ENCODE measurements at places on chromosomes 6 and 20.

DNA sequence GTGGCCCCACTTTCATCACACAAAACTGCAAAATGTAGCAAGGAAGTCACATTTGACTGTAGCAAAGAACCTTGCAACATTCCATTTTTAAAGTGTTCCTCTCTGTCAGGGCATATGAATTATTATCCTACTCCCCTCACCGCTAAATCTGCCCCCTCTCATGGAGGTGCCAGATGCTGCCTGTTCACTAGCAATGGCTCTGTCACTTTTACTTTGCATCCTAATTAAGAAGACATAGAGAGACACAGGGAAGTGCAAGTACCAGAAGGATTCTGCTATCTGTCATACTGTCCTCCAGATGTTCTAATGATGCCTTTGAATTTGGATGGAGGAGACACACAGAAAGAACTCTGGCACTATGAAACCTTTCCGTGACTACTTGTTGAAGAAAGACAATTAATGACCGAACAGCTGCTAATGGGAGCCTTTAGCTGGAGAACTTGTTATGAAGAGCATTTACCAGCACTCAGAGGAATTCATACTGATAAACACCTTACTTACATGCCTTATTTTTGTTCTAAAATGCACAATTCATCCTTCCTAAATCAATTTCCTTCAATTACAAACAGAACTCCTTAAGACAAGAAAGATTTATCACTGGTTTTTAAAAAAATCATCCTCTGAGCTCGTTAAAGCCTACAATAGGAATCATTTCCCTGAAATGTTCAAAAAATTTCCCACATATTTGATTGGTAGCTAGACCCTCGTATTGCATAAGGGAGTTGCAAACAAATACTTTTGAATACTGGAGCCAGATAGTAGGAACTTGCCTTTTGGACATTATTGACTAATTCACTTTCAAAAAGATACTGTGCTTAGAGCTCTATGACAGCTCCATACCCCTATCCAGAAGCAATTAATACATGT, 292.6 kb downstream of the UBE3D start:
- DNase-seq, result no peak

DNA sequence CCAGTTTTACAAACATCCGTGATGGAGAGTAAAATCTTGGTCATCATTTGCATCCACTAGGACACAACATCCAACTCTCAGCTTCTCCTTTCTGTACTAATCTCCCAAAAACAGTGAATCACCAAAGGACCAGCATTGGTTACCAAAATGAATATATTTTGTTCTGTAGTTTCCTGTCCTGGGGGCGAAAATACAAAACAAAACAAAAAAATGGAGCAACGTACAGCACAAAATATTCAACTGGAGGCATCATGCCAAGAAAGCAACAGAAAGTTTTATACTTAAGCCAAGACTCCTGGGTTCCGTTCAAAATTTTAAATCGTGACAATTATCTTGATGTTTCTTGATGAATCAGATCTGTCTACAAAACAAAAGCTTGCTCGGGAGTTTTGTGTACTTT, 126.6 kb upstream of the CCDC28A start:
- DNase-seq, result no peak

DNA sequence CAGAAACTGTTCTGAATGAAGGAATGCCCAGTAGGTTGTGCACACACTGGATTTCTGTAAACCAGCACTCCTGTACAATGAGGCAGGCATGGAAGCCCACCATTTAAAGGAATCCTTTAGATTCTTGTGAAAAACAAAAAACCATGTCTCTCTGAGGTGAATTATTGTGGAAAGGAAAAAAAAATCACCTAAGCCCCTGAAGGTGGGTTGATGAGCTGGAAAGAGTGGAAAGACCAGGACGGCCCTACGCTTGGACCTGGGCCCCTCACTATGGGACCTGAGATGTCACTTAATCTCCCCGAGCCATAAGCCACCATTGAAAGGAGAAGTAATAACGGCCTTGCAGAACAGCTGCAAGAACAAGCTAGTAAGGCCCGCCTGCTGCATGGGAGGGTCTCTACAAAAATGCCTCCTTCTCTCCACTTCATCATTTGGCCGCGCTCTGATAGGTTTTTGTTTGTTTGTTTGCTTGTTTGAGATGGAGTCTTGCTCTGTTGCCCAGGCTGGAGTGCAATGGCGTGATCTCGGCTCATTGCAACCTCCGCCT, 68.8 kb downstream of the RAB44 start:
- no peak for DNase-seq

DNA sequence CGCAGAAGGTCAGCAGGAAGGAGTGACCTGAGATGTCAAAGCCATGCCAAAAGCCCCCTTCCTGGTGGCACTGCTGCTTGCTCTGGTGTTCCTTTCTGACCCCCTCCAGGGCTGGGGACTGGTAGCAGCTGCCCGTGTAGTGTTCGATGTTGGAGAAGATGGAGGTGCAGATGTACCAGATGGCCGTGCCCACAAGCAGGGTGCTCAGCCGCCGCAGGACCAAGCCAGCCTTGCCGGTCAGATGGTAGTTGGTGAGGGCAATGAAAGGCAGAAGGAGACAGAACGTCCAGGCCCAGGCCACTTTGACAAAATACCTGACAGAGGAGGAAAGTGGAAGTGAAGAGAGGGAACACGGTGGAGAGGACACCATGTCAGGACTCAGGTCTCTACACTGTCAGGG, 4.1 kb downstream of the FITM2 start:
- DNase-seq, result no peak

DNA sequence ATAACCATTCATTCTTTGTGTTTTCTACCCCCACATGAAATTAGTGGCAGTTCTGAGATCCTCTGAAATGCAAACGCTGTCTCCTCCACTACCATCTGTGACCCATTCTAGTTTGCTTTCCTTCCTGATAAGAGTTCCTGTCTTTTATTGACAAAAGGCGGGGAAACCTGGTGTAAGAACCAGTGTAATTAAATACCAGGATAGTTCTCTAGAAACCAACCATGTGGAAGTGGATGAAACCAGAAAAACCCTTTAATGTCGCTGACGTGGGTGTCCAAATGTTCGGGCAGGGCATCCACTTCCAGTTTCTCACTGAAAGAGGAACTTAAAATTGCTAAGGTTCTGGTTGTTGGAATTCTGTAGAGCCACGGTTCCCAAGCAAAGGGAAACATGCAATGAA, 79.1 kb downstream of the TNFRSF21 start:
- DNase-seq, result no peak

GRCh38 chr20:61173961-61174725, 77.9 kb upstream of the CDH4 start:
- no peak for DNase-seq

DNA sequence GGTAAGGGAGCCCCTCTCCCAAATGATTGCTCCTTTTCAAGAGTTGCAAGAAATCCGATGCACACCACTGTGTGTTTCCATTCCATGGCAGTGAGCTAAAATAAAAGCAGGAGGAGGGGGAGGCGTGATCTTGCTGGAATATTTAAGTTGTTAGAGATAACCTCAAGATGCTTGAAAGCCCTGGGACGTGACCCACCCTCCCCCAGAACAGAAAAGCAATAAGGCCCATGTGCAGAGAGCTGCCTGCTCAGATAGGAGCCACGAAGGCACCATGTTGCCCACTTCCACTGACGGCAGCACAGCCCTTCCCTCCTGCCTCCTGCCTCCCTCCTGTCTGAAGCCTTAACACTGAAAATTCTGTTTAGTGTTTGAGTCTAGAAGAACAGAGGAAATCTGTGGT, 432.6 kb upstream of the CDH4 start:
- no peak for DNase-seq

GRCh38 chr6:6362056-6362840, 41.8 kb upstream of the F13A1 start:
- DNase-seq, result no peak

GRCh38 chr6:166629628-166630027, 2.6 kb upstream of the RPS6KA2 start:
- no peak for DNase-seq

- DNase-seq, result no peak
Observed at GRCh38 chr6:101083533-101084175, 202.5 kb upstream of the ASCC3 start.

- DNase-seq, result peak; percentile 86
Observed at GRCh38 chr20:62824476-62825332, 7.9 kb downstream of the COL9A3 start.

DNA sequence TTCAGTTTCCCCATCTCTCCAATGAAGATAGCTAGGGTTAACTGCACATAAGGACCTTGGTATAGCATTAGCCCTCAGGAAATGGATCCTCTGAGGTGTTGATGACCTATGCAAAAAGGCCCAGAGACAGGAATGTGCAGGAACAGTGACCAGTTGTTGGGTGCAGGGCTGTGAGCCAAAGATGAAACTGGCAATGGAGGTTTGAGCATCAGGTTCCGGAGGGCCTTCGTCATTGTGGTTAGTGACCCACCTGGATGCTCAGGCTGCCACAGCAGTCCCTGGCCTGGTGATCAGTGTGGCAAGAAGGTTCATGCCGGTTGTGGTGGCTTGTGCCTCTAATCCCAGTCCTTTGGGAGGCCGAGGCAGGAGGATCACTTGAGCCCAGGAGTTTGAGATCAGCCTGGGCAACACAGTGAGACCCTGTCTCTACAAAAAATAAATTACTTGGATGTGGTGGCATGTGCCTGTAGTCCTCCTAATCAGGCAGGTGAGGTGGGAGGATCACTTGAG, 43.7 kb downstream of the TM9SF4 start:
- no peak for DNase-seq

- DNase-seq, result peak; percentile 53
Observed at GRCh38 chr6:52672412-52673025, 1.6 kb downstream of the TMEM14A start.

GRCh38 chr6:29510202-29510601, 22.4 kb upstream of the MAS1L start:
- DNase-seq, result no peak

DNA sequence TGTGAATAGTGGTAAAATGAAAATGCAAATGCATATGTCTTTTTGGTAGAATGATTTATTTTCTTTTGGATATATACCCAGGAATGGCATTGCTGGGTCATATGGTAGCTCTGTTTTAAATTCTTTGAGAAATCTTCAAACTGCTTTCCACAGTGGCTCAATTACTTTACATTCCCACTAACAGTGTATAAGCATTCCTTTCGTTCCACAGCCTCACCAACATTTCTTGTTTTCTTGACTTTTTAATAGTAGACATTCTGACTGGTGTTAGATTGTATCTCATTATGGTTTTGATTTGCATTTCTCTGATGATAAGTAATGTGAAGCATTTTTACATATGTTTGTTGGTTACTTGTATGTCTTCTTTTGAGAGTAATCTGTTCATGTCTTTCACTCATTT, 144.0 kb downstream of the SIM1 start:
- no peak for DNase-seq

GRCh38 chr6:6696867-6697531, 108.5 kb downstream of the LY86 start:
- DNase-seq, result peak; percentile 80

DNA sequence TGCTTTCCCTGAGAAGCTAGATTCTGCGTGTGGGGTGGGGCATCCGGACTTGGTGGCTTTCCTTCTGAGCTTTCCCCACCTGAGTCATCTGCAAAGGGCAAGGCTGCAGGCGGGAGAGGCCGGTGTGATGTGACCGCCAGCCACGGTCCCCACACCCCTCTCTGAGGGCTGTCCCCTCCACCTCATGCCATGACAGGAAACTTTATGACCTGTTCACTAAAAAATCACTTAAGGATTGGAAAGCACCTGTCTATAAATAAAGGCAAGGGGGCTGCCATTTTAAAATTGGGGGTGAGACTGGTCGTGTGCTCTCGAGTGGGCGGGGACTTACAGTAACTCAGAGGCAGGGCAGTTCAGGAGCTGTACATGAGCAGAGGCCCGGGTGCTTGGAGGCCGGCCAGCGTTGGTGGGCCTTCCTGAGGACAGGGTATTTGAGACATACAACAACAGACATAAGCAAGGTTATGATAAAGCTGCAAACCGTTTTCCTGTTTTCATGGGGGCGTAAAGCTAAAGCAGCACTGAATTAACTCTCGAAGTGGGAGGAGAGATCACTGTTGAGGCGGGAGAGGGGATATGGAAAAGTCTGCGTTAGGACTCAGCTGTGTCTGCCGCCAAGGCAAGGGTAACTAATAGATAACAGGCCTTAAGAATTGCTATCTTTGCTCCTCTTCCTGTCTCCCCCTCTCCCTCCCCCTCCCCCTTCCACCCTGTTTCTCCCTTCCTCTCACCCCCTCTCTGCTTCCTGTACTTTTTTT, 16.1 kb upstream of the SERPINB1 start:
- peak; percentile 93 for DNase-seq

GRCh38 chr6:149419696-149420404, 19.8 kb downstream of the SUMO4 start:
- DNase-seq, result peak; percentile 52

DNA sequence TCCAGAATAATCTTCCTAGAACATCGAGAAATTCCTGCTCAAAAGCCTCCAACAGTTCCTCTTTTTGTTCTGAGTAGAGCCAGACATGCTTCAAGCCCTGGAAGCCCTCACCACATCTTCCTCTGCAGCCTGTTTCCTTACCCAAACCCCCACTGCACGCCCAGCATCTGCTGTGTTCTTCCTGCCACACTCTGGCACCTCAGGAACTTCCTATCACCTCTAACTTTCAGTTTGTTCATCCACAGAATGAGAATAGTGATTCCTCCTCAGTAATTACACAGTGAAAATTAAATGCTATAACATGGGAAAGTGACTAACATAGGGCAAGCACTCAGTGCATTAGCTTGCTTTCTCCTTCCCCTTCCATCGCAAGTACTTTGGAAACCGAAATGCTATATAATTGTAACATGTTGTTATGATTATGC, 26.3 kb downstream of the C6orf89 start:
- peak; percentile 82 for DNase-seq

- DNase-seq, result peak; percentile 84
Observed at GRCh38 chr6:63573899-63574553, 1.7 kb downstream of the LOC128125822 start.

DNA sequence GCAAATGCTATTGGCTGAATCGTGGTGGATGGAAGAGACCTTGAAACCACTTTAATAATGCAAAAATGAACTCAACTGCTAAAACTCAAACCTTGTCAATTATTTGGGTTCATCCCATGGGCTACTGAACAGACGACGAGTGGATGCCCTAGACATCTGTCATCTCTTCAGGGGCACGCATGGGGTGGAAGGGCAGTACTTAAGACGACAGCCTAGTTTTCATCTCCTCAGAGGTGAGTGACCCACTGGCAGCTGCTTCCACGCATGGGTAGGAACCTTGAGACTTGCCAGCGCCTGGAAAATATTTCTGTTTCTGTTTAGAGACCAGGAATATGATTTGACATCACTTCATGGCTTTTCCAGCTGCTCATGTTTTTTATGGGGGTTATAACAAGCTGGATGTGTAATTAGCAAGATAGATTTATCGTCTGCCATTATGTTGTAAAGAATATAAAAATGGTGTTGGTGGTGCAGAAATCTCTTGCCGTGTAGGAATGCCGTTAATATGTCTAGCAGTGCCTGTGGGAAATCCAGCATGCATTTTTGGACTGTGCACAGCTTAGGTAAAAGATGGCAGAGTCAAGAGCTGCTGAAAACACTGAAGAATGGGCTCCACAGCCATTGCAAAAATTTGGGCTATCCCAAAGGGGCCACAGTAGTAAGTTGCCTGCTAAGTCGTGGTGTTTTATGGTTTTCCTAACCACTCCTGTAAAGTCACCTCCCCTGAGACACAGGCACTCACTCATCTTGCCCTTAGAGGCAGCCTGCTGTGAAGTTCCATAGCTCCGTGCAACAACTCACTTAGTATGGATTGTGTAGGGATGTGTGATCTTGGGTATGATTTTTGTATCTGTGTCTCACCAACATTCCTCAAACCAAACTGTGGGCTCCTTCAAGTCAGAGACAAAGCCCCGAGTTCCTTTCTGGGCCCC, 203.3 kb downstream of the EYA2 start:
- DNase-seq, result no peak

GRCh38 chr6:105428342-105428957, 25.6 kb upstream of the PREP start:
- no peak for DNase-seq

- DNase-seq, result no peak
Observed at GRCh38 chr6:38507173-38507572, 132.6 kb downstream of the BTBD9 start.
